ENCODE measurements at places on chromosomes 2 and 18.

DNA sequence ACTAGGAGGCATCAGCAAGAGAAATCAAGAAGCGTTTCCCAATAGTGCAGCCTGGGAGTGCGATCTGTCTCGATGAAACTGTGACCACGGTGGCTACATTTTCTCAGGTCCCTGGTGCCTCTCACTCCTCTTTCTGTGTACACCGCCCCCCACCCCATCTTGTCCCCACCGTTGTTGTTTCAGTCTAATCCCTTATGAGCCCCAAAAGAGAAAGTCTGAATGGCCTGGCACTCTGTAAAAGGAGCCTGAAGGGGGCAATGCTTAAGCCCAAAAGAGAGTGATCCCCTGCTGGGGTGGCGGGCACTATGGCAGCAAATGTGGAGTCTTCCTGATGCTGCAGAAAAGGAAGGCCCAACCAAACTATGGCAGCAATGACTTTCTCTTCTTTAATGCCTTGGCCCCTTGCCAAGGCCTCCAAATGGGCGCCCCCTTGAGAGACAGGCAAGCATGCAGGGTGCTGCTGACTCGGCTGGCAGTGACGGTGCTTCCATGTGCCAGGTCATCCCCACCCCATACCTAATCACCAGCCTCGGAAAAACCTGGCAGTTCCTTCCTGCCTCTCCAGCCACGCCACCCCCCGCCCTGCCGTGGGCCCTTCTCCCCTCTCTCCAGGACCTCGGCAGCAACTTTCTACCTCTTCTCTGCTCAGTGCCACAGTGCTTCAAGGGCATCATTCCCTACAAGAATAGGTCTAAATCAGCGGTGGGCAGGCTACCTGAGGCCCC, 123.0 kb downstream of the CYP26B1 start:
- no peak for DNase-seq

GRCh38 chr2:19542796-19543662, 184.6 kb upstream of the OSR1 start:
- no peak for DNase-seq

- DNase-seq, result no peak
Observed at GRCh38 chr2:8525236-8525581, 156.6 kb upstream of the ID2 start.

DNA sequence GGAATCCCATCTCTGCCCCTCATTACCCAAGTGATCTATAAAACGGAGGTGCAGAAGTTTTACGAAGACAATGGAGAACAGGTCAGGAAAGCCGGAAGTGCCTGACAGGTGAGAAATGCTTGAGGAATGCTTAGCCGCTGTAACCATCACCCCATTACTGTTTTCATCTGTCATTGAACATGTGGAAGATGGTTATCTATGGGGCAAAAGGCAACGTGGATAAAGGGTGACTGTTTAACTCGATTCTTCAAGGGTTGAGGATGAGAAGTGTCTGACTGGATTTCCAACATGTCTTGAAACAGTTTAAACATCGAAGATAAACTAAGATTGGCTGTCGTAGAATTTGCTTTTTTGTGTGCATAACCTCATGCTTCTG, 17.3 kb downstream of the HK2 start:
- no peak for DNase-seq

DNA sequence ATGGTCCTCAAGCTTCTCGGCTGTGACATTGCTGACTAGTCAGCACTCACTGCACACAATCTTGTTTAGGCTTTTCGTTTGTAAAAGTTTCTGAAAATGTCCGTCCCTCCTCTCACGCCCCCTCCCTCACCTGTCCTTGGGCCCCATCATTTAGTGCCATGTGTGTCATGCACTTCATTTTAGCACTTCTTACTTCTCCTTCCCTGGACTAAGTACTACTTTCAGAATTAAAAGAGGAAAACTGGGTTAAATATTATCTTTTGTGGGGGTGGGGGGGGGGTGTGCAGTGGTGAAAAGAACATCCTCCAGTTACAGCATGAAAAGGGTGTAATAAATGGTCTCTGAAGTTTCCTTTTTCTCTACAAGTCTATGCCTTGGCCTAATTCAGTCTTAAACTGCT, 182.0 kb upstream of the SP5 start:
- no peak for DNase-seq
